NCI-H446 treated with DMSO at 0.1 percent for 48 hours (cell line): ENCODE measurements at places on chromosomes 7 and 10.
A peak's percentile ranks its signal among the peaks of the same experiment; 100 is the strongest.

DNA sequence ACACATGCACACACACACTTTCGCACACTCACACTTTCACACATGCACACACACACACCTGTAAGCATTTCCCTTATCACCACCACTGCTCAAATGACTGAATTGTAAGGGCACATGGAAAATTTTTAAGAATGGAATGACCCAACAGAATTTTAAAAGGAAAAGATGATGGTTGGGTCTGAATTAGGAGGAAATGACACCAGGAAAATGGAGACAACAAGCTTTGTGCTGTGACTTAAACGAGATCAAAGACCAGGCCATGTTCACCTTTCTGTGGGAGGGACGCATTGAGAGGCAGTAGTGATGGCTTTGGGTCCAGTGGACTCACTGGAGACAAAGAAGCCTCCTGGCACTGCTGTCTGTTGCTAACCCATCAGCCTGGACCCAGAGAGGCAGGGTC, 16.7 kb upstream of the C10orf71 start:
- no peak for DNase-seq

DNA sequence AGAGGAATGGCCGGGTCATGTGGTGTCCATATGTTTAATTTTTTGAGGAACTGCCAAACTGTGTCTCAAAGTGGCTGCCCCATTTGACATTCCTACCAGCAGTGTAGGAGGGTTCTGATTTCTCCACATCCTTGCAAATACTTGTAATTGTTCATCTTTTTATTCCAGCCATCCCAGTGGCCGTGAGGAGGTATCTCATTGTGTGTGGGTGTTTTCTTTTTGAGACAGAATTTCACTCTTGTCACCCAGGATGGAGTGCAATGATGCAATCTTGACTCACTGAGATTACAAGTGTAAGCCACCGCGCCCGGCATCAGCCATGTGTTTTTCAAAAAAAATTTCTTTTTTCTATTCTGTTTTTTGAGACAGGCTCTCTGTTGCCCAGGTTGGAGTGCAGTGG, 38.7 kb upstream of the DLG5 start:
- no peak for DNase-seq

DNA sequence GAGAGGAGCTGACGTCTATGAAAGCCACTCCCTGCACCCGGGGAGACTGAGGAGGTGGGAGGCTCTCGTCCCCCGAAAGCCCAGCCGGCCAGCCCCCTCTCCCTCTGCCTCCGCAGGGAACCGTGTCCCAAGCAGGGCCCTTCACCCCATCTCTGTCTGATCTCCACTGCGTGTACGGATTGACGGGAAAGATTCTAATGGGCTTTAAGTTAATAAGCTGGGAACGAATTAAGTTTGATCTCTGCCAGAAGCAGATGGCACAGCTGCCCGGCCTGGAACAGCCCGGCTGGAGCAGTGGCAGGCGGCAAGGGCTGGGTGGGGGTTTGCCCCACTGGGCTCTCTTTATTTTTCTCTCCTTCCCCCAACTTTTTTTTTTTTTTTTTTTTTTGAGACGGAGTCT, 6.1 kb upstream of the SLC29A4 start:
- peak; percentile 19 for DNase-seq

DNA sequence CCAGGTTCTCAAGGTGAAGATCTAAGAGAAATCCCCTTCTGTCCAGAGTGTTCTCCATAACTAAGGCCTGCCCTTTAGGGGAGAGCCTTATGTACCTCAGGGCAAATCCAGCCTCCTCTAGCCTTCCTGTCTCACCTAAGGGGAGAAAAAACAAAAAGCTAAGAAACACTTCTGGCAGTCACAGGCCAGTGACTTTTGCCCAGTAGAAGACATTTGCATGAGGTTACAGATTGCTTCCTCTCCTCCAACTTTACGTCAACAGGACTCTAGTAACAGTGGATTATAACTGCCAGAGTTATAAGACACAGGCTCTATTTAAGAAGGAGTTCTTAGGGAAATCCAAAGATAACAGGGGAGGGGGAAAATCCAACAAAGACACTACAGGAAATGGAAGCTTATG, 15.9 kb upstream of the FAM241B start:
- DNase-seq: no peak

GRCh38 chr7:132137681-132138080, 438.6 kb downstream of the PLXNA4 start:
- no peak for DNase-seq

GRCh38 chr10:105024184-105024583, 383.1 kb downstream of the SORCS3 start:
- no peak for DNase-seq

DNA sequence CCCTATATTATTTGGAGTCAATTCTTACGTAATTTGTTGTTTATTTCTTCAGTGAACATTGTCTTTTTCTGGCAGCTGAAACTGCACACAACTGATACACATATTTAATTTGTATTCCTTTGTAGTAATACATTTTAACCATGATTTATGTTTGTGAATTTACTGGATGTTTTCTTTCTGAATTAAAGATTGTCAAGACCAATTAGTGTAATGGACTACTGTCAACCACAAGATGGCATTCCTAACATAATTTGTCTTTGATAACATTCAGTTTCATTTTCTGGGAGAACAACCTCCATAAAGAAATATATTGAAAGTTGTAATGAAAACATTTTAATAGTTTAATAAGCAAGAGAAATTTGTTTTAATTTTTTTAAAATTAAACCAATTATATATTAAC, 10.1 kb downstream of the THNSL1 start:
- no peak for DNase-seq

GRCh38 chr10:42690449-42691360, 52.3 kb upstream of the ZNF33B start:
- DNase-seq: no peak

DNA sequence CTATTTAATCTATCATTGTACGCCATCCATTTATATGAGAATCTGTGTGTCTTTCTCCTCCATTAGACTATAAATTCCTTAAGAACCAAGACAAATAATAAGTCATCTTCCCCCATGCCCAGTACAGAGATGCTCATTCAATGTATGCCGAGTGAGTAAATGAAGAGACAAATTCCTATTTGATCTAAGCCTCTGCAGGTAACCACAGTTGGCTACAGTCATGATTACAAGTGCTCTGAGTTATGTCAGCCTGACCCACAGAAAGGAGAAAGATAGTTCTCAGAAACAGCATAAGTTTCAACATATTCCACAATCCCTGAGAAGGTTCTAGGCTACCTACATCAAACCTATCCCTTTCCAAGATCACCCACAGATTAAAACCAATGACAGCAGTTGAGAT, 46.1 kb downstream of the MPP7 start:
- DNase-seq: no peak

GRCh38 chr7:155108144-155108901, 38.2 kb downstream of the HTR5A start:
- DNase-seq: no peak

DNA sequence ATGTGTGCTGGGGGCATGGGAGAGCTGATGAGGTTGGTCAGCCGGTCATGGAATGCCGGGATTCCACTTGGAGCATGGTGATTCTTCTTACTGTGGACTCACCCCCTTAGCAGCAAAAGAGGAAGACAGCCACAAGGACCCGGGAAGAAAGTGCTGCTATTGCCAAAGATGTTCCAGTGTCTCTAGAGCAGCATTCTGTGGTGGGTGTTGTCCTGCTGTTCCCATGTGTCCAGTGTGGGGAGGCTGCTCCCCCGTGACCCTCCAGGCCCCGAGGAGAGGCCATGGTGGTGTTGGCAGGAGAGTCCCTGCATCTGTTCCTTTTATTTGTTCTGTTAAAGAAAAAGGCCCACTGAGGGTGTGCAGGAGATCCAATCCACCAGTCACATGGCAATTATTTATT, 499.4 kb downstream of the RPS24 start:
- no peak for DNase-seq

DNA sequence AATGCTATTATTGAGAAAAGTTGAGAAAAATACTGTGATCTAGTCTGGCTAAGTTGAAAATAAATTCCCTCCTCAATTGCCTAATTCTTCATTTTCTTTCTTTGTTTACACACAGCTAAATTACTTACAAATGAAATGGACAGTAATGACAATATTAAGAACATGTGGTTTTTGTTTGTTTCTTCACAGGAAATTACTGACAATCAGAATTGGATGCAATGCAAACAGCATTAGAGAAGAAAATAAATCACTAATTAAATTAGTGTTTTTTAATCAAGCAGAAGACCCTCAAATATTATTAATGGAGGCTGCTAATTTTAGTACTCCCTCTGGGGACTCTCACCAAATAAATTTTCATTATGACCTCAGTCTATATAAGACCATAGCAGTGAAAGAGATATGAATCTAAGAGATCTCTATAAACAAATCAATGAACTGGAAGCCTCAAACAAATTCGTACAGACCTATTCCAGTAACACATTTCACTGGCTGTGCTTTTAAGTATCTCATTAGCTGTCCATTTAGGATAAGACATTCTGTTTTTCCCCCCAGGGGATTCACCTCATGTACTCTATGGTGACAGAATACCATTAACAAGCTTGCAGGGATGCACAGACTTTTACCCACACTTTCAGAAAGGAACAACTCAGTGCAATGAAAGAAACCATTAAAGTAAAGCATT, 202.0 kb upstream of the DGKB start:
- DNase-seq: peak; percentile 36

- DNase-seq: no peak
Measured at GRCh38 chr7:69654381-69654780, 56.1 kb downstream of the AUTS2 start.

DNA sequence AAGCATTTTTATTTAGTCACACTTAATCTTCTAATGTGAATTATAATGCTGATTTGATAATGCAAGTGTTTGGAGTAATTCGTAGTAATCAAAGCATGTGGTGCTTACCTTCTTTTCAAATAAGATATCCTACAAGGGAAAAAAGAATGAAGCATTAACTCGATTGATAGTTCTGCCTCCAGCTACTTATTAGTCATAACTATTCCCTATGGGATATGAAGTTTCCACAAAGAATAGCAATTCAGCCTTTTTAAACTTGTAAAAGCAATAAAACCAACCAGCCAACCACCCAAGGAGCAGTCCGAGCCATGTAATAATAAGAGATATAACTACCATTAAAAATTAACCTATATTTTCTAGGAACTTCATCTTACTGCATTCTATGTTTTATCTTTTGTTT, 11.6 kb downstream of the COL28A1 start:
- no peak for DNase-seq

GRCh38 chr10:51640120-51640819, 59.1 kb downstream of the CSTF2T start:
- no peak for DNase-seq

DNA sequence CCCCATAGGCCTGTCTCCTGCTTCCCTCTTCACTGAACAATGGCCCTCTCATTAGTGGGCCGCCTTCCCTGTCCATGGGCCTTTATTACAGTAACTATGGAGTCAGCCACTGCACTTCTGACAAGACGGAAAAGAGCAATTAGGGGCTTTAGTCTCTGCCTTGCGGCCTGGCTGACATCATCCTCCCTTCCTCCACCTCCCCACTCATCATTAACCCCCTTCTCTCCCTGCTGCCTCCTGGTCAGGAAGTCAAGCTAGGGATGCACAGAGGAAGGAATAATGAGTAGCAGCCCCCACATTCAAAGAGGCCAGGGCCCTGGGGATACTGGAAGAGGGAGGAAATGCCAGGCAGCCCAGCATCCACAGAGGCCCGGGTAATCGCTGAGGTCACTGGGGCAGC, 101.6 kb upstream of the PLXNA4 start:
- DNase-seq: no peak

- DNase-seq: no peak
Measured at GRCh38 chr7:17320657-17321056, 22.2 kb downstream of the AHR start.

GRCh38 chr10:93352638-93353383, 129.3 kb downstream of the MYOF start:
- no peak for DNase-seq

DNA sequence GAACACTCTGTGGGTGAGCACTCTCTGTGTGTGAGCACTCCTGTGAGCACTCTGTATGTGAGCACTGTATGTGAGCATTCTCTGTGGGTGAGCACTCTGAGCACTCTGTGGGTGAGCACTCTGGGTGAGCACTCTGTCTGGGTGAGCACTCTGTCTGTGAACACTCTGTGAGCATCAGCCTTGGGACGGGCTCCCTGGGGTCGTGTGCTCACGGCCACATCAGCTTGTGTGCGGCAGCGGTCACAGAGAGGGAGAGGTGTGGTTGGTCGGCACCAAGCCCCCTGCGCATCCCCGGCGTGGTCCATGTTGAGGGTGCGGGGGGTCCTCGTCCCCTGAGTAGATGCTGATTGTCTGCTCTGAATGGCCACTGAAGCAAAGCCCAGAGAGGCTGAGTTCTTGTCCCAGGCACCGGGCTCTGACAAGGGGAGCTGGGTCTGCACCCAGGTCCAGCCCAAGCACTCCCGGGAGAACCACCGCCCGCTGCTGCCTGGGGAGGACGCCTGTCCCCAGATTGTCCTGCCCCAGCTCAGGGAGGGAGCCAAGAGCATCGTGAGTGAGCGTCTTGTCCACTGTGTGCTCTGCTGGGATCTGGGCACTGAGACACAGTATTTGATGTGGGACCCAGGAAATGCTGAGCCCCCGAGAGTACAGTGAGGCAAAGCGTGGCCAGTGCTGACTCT, 143.7 kb downstream of the DNAJB6 start:
- no peak for DNase-seq

- DNase-seq: no peak
Measured at GRCh38 chr10:124183617-124184016, 90.2 kb upstream of the CHST15 start.

DNA sequence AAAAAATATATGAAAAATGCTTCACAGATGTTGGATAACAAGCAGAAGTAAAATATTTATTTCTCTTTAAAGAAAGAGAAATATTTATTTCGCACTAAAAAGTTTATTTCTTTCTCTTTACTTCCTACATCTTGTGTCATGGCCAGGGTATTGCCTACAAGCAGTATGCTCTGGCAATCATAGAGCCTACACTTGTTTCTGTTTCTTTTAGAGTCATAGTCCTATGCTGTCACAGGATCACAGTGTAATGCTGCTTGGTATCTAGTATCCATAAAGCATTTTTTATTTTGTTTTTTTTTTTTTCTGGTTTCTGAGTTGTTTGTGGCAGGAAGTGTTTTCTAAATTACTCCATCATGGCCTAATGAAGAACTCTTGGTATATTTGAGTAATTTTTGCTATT, 116.0 kb downstream of the ATRNL1 start:
- no peak for DNase-seq

DNA sequence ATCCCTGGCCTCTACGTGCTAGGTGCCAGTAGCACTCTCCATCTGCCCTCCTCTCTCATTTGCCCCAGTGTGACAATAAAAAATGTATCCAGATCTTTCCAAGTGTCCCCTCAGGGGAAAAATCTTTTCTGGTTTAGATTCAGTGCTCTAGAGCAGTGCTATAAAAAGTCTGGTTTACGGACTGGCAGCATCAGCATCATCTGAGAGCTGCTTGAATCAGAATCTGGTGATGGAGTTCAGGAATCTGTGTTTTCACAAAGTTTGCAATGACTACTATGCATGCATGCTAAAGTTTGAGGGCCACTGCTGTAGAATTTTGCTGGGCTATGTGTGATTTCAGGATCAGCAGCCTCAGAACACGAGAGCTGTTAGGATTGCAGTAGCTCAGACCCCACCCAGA, 356.5 kb downstream of the PHF14 start:
- DNase-seq: no peak

GRCh38 chr10:42898037-42898960, 115.7 kb downstream of the BMS1 start:
- no peak for DNase-seq

GRCh38 chr10:3719024-3719843, 65.8 kb downstream of the KLF6 start:
- no peak for DNase-seq
